ENCODE measurements at places on chromosomes 3 and 15.

GRCh38 chr3:194305356-194306108, 45.6 kb downstream of the CPN2 start:
- DNase-seq: no peak

DNA sequence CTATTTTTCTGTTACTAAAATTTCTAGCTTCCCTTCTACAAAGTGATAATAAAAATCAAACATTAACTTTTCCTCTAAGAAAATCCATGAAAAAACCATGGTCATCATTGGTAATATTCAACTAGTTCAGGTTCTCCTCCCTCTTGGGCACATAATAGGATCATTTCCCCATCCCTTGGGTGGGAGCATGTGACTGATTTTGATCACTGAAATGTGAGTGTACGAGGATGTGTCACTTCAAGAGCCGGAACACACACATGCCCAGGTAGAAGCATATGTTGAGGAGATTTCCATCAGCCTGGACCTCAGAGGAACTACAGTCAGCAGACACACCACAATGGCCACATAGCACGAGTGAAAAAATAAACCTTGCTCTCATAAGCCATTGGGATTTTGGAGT, 36.1 kb downstream of the AP3S2 start:
- DNase-seq: no peak

- DNase-seq: no peak
Measured at GRCh38 chr3:182704926-182705325, 88.4 kb upstream of the ATP11B start.

DNA sequence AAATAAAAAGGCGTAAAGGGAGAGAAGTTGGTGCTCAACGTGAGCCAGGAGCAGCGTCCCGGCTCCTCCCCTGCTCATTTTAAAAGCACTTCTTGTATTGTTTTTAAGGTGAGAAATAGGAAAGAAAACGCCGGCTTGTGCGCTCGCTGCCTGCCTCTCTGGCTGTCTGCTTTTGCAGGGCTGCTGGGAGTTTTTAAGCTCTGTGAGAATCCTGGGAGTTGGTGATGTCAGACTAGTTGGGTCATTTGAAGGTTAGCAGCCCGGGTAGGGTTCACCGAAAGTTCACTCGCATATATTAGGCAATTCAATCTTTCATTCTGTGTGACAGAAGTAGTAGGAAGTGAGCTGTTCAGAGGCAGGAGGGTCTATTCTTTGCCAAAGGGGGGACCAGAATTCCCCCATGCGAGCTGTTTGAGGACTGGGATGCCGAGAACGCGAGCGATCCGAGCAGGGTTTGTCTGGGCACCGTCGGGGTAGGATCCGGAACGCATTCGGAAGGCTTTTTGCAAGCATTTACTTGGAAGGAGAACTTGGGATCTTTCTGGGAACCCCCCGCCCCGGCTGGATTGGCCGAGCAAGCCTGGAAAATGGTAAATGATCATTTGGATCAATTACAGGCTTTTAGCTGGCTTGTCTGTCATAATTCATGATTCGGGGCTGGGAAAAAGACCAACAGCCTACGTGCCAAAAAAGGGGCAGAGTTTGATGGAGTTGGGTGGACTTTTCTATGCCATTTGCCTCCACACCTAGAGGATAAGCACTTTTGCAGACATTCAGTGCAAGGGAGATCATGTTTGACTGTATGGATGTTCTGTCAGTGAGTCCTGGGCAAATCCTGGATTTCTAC, at the start of gene RARB:
TSS of gene RARB (plus strand) at position 322 of the 847 bp plus-strand sequence. CDS start at position 791, 469 bp downstream.
- DNase-seq: no peak

DNA sequence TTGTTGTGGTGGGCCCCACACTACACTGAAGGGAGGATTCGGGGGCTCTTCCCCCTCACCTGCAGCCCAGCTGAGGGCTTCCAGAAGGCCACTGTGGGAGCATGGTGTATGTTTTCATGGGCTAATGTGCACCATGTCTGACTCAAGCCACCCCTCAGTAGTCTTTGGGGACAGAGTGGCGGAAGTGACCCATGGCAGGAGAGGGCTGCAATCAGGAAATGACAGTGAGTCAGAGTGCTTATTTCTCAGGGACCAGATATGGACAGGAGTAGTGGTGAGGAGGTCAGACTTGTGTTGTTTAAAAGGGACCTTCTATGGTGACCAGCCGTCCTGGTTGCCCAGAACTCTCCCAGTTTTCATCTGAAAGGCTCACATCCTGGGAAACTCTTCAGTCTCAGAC, 32.8 kb upstream of the SLC9A9 start:
- DNase-seq: no peak

DNA sequence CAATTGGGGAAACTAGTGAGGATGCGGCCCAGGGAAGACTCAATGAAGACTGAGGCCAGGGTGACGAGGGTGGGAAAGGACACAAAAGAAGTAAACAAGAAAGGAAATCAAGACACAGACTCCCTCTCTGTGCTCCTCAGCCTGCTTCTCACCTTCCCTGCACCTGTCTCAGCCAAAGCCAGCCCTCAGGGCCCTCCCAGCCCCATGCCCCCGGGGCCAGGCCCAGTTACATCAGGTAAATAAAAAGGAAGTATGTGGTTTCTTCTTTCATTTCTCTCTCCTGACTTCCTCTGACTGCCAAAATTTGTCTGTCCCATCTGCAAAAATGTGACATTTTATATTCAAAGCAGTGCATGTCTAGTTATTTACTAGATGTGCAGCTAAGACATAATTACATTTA, 328.0 kb downstream of the UACA start:
- no peak for DNase-seq

DNA sequence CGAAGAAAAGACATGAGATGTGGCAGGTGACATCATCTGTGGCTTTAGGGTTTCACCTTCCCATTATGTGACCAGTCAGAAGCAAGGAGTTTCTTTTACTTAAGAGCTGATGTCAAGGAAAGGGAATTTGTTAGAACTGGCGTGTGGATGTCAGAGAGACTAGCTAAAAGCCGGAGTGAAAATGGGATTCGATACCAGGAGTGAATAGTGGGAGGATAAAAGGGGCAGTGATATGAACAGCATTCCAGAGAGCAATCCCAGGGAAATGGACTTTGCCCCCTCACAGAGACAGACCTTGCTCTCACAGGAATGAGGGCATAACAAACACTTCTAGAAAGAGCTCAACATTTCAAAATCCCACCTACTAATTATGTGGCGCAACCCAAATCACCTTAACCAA, 5.9 kb upstream of the FMN1 start:
- no peak for DNase-seq

- no peak for DNase-seq
Measured at GRCh38 chr15:48858401-48858800, 19.5 kb upstream of the EID1 start.

DNA sequence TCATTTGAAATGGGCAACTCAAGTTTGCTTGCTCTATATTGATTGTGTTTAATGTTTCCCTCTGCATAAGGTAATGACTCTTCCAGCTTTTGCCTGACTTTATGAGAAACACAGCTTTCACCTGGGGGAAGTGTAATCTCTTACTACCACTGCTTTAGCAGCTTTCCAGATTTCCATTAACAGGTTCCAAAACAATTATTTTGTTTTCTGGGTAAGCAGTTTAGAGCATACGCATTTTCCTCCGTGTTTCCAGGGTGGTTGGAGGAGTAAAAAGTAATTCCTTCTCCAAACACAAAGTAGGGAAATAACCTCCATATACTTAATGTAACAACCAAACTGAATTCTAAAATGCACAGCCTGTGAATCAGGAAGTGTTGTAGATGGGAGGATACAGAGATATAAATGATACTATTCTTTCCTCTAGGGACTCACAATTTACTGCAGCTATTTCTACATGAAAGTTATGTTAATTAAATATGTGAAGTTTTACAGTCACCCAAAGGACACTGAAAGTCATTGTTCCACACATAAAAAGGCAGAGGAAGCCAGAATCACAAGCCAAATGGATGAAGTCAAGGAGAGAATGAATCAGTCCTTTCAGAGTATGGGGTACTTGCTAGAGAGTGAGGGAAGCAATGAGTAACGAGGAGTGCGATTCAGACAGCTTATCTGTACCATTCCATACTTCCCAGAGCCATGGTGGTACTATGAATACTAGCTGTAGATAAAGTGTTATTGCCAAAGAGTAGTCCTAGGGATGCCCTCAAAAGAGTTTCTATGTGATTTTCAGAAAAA, 16.6 kb downstream of the ST3GAL6 start:
- no peak for DNase-seq

- DNase-seq: no peak
Measured at GRCh38 chr3:104521606-104522336, 844.9 kb upstream of the ALCAM start.

DNA sequence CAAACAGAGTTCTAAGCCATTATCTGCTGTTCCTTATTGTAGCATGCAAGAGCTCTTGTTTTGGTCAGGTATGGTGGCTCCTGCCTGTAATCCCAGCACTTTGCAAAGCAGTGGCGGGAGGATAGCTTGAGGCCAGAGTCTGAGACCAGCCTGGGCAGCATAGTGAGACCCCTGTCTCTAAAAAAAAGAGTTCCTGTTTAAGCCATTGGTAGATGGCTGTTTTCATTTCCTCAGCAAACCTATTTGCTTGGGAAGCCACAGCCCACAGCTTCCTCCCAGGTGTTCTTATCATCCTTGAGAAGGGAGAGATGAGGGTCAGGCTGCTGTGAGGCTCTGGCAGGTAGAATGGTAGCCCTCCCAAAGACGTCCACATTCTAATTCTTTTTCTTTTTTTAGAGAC, 24.4 kb upstream of the FAM81A start:
- DNase-seq: no peak

DNA sequence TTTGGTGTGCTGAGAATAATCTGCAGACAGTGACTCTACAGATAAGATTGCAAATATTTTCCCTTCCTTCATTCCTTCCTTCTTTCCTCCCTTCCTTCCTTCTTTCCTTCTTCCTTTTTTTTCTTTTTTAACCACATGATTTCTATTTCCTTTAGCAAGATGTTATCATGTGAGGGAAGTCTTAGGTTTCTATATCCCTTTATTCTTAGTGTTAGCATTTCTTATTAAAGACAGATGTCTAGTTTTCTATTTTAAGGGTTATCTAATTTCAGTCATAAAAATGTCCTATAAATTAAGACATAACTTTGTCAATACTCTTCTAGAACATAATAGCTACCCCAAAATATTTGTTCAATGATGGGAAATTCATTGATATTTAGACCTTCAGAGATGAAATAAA, 470.9 kb downstream of the LPP start:
- DNase-seq: no peak

DNA sequence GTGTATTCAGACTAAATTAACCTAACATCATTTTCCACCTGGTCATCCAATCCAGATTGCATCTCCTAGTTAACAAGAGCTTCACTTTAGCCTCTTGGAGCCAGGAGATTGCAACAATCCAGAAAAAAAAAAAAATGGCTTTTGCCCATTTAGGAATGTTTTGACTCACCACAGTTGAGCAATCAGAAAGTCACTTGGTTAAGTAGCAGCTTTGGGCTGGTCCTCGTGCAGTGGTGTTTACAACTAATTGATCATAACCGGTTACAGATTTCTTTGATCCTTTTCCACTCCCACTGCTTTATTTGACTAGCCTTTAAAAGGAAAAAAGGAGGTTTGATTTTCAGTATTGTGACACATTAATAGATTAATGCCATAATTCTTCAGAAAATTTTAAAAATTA, 688.8 kb upstream of the CCDC54 start:
- DNase-seq: no peak

DNA sequence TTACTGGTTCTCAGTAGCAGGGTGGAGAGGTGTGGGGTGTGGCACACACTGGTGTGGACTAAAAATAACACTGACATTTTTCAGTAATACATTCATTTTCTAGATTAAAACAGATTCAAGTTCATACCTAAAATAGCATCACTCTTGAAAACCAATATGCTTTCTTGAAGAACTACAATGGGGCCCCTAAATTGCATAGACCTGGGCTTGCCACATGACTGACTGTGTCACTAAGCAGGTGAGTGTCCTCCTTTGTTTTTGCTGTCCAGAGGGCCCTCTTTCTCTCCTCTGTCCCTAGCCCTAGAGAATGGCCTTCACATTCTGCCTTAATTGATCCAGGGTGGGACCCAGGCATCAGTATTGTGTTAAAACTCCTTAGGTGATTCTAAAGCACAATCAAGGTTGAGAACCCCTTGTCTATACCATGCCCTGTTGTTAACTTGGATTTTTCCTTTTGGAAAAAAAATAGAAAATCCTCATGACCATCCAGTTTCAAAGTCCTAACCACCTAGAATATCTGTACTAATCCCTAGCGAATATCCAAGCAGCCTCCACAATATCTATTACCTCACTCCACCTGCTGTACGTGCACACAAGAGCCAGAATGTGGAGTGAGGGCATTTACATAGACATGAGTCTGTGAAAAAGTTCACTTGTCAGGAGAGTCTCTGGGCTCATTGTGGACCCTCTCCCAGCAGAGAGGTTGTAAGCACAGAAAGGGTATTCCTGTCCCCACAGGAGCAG, 18.7 kb upstream of the TMEM41A start:
- no peak for DNase-seq

GRCh38 chr3:144394032-144394431, 422.4 kb downstream of the DIPK2A start:
- DNase-seq: no peak

- DNase-seq: no peak
Measured at GRCh38 chr3:156681002-156681401, 6.6 kb downstream of the TIPARP start.

DNA sequence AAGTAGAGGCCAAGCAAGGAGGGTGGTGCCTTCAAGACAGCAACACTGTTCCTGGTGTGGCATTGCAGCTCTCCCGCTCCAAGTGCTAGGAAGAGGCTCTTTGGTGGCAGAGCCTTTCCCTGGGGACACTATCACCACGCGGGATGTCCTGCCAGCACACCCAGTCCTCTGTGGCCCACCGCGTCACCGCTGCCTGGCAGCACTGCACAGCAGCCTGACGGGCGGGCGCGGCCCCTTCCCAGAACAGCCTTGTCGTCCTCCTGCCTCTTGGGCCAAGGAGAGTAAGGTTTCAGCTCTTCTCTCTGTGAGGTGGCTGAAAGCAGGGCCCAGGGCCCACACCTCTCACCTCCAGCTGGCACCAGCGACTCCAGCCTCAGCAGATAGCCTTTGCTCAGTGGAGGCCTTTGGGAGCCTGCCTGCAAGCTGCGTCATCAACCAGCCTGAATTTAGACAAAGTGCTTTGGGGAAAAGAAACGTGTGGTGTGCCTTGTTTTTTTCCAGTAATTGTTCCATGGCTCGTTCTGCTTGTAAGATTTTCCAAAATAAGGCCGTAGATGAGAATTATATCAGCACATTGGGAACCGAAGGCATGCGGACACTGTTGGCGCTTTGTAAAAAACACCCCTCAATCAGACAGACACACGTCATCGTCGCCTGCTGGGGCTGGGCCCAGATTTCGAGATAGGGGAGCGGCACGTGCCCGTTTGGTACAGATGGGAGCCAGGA, 65.0 kb downstream of the AAGAB start:
- no peak for DNase-seq

DNA sequence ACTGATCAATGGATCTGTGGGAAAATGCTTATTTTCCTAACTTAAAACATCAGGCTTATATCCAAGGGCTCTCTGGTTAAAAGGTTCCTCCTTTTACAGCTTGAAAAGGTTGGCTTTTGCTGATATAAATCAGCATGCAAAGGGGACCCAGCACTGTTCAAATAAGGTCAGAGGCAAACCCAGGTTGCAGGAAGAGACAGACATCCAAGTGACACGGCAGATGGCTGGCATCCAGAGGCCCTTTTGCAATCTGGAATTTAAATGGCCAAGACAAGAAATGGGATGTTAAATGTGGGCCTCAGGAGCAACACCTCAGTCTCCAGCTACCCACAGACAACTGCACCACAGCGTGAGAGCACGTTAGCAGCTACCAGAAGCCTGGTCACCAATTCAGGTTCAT, 6.3 kb downstream of the SH3BP5 start:
- DNase-seq: no peak

GRCh38 chr15:29149738-29150075, 119.9 kb downstream of the NSMCE3 start:
- DNase-seq: no peak

- no peak for DNase-seq
Measured at GRCh38 chr3:168024537-168024941, 71.2 kb downstream of the GOLIM4 start.

Measured in stimulated activated CD4-positive, alpha-beta T cell treated with anti-CD3 and anti-CD28 coated beads, Interleukin-1b, Interleukin-23, amount 100 ng/mL, for 4 hours (primary cell).